Activated T-helper 9 cell treated with anti-CD3 and anti-CD28 coated beads, Interleukin-2, amount 50 U/mL, for 16 hours (primary cell): ENCODE measurements at places on chromosomes 12 and 14.

- DNase-seq: no peak
Observed at GRCh38 chr12:52655720-52656124, 3.7 kb upstream of the KRT2 start.

GRCh38 chr14:102389246-102389645 lies 26.5 kb downstream of the TECPR2 start:
- DNase-seq: no peak

GRCh38 chr14:102471921-102472790 lies 37.4 kb downstream of the ANKRD9 start:
- no peak for DNase-seq

DNA sequence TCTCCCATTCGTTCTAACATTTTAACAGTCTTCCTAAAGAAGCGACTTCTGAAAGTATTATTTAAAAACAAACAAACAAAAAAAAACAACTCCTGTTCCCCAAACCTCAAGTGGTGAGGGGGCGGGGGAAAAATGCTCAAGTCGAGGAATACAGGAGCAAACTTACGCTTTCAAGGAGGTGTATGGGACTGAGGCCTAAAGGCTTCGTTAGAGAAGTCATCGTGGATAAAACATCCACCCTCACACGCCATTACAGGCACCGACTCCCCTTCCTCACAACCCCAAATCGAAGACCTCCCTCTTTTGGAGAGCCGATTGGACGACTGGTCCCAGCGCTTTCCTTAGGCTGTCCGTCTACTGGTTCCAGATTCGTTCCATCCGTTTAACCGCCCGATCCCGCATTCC lies 693 bp downstream of the CBX5 start:
- DNase-seq: no peak

DNA sequence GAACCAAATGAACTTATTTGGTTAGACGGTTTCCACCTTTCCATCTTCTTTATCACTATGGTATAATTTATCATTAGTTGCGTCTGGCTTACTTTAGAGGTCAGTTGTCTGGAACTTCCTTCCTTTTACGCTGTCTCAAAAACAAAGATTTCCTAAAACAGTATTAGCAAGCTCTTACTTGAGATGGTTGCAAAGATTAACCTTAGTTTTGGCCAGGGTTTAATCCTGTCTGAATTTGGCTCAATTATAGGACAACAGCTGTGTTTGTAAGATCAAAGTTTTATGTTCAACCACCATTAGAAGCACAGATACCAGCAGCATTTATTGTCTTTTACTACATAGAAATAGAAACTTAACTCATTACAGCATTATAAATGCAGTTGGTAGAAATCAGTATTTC lies 7.9 kb upstream of the WASHC3 start:
- DNase-seq: no peak

DNA sequence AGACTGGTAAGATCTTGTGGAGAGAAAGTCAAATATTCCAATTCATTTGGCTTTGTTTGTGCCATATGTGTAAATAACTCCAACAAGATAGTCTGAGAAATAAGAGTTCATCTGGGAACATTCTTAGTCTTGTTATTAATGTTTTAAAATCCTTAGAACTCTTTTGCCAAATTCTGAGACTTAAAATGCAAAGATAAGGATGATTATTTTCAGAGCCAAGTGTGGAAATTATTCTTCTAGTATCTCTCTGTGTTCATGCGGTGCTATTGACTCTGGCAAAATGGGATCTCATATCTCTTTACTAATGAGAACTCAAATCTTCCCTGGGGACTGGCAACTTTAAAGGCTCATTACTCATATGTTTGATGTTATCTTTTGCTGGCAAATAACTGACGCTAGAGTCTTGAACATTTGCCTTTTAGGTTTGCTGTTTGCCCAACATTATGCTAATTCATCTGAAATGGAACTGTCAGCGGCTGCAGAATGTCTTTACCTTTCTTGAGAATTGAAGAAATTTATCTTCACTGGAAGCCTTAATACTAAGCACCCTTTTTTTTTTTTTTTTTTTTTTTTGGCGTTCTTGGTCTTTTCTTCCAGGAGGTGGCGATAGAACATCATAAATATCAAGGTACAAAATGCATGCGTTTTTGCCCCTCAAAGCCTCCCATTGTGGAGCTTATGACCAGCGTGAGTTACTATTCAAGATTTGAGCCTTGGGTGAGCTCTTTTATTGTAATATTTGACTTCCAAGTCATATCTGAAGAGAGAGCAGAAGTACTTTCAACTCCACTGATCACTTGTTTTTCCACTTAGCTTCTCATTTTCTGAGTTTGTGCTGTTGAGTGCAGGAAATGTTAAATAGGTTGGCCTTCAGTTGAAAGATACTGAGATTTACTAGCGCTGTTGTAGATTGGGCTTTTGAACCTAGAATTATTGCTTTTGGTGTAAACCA lies 86.5 kb downstream of the CAND1 start:
- no peak for DNase-seq

DNA sequence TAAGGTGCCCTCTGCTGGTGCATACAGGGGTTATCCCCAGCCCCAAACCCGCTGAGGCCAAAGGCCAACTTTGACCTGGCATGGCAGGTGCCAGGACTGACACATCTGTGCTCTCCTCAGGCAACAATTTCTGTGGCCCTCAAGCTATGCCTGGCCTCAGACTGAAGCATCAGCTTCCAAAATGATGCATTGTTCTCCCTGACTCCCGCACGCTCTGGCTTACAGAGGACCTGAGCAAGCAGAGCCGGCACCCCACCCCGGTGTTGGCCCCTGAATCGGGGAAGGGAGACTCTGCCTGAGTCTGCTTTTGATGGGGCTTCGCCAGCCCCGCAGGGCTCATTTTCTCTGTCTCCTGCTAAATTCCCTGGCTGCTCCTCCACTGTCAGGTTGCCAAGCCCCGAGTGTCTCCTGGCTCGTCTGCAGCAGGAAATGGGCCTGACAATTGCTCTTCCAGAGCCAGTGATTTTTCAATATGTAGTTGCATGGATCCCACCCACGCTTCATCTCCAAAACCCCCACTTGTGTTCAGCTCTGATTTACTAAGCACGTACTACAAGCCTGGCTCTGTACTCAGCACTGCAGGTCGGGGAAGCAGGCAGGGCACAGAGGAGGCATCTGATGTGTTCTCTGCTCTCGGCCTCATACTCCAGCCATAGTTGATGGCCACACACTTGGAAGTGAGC lies 126.1 kb downstream of the SLC38A6 start:
- no peak for DNase-seq

DNA sequence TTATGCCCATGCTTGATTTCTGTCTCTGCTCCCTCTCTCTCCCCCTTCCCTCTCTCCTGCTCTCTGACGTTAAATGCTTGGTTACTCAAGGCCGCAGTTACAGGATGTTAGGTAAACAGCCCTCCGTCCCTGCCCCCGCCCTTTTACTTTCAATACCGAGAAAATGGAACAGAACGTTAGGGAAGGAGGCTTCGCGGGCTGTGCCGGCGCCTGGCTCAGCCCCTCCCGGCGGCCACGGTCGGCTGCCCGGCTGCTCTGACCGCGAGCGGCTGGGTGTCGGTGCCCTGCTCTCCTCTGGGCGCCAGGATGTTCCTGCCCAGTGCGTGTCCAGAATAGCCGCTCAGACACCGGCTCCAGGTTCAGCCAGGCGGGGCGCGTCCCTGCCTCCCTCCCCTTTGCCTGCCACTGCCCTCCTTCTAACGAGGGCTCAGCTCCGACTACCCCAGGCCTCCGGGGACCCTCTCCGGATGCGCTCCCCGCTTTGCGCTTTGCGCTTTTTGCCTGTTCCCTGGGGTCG lies 166.1 kb downstream of the ADCK1 start:
- no peak for DNase-seq

DNA sequence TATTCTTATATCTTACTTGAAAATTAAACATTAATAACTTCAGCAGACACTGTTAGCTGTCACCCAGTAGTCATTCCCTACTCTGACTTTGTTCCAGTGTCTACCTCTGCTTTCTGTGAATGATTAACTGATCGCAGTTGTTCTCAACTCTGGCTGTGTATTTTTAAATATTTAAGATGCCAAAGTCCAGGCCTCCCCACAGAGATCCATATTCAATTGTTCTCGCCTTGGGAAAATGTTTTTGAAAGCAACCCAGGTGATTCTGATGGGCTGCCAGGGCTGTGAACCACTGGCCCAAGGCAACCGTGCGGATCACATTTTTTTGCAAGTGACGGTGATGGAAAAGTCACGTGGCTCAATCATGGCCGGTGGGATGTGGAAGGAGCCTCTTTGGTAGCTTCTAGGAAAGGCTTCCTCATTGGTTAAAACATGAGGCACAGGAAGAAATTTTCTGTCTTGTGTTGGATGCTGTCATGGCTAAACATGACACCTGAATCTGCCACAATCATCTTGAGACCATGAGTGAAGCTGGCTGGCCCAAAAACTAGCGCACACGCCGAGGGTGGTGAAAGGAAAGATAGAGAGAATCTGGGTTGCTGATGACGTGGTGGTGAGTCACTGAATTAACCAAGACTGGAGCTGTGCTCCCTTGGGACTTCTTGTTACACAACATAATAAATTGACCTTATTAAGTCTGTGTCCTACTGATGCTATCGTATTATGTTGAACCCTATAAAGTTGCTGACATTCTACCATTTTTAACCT lies 37.2 kb downstream of the RDH12 start:
- DNase-seq: peak; percentile 6

DNA sequence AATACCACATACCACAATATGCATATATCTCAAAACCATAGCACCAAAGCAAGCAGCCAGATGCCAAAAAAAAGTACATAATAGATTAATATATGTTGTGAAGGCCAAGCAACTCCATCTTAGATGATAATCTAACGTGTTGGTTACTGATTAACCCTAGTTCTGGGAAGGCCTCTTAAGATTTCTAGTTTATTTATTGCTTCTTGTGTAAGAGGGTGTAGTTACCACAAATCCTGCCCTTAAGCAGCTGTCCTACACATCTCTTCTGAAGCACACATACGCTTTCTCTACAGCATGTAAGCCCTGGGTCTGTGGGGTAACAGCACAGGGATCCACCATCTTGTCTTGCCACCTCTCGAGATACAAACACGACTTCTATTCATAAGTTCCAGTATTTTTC lies 236.8 kb upstream of the AVPR1A start:
- no peak for DNase-seq

DNA sequence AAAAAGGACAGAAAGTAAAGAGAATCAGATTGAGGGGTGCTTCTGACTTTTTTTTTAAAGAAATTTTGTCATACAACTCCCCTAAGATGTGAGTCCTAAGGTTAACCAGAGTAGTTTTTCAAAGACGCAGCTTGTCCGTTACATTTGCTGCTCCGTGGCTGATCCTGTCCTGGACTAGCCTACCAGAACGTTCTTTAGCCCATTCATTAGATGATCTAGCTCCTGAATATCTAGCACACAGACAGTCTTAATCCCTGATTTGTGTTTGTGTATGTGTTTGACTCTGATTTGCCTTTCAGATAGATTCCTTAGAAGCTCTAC lies 60.3 kb downstream of the SAMD4A start:
- no peak for DNase-seq

- DNase-seq: no peak
Observed at GRCh38 chr12:51419425-51420193, 5.0 kb upstream of the SLC4A8 start.

GRCh38 chr12:77640356-77640755 lies 190.3 kb upstream of the NAV3 start:
- no peak for DNase-seq

GRCh38 chr14:93708311-93708734 lies 80.0 kb downstream of the PRIMA1 start:
- no peak for DNase-seq

GRCh38 chr12:103802586-103802886 lies 38.5 kb downstream of the NT5DC3 start:
- no peak for DNase-seq

DNA sequence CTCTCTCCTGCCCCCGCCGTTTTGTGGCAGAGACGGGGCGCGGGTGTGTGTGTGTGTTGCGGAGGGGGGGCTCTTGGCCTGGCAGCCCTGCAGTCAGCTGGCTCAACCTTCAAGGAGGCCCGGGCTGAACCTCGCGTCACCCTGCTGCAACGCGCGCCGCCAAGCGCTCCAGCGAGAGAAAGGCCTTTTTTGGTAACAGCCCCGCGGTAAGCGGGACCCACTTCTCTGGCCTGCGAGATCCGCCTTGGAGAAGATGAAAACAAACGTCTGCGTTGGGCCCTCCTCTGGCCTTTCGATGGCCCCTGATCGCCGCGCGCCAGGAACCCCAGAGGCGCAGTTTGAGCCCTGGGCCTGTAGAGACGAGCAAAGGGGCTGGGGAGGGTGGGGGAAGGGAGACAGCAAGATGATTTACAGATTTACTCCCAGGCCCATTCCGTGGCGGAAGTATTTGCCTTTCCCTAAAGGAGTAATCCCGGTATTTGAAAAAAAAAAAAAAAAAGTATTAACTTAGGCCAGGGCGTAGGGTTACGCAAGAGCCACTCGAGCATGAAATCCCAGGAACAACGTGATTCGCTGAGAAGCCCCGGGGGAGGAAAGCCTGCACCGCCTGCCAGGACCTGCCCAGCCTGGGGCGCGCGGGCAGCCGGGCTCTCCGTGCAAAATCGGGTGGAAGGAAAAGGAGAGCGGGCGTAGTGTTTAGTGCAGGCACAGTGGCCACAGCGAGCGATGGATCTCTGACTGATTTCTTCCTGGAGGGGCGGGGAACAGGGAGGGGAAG lies 4.5 kb upstream of the IRF2BPL start:
- DNase-seq: peak; percentile 65

GRCh38 chr12:63888908-63889635 lies 44.6 kb downstream of the SRGAP1 start:
- no peak for DNase-seq

GRCh38 chr12:97984436-97984835 lies 521.8 kb downstream of the RMST start:
- no peak for DNase-seq

DNA sequence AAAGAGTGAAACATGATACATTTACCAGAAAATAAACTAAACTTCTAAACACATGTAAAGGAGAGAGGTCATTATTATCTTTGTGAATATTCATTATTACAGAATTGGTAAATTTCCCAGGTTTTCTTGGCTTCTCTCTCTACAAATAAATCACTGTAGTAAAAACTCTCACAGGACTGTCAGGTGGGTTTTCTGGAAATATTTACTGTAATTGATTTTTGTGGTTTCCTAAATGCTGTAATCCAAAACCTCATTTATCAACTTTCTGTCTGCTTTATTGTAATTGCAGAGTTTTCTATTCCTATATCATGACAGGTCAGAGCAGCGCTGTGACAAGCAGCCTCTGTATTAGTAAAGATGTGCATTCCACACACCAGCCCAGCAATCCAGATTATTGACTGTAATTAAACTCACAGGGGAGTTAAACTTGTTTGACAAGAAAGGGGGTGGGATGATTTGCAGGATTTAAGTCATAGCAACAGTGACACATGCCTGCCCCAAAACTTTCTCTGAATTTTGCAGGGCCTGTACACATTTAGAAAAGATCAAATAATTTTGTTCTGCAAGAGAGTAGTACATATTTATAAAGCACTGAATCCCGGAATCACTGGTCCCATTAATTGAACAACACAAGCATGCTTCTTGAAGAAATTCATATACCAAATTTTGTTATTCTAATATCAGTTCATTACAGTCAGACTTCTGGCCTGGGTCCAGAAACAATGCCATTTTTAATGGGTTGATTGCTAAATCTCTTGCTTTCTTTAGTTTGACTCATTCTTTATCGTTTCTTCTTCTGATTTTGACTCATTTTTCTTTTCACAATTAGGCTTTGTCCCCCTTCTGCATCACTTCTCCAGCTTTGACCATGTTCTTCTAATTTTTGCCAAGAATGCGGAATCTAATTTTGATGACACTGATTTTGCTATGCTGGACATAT lies 42.2 kb downstream of the PTPRO start:
- no peak for DNase-seq

GRCh38 chr12:67460388-67460787 lies 188.2 kb upstream of the DYRK2 start:
- no peak for DNase-seq
